Activated CD8-positive, alpha-beta memory T cell treated with anti-CD3 and anti-CD28 coated beads, Interleukin-2, amount 50 U/mL, for 48 hours (primary cell): ENCODE measurements at places on chromosomes 1 and 21.

- peak; percentile 92 for DNase-seq
Measured at GRCh38 chr1:165592945-165593823, 37.9 kb upstream of the MGST3 start.

GRCh38 chr1:14782741-14783591 is 184.5 kb downstream of the KAZN start:
- no peak for DNase-seq

DNA sequence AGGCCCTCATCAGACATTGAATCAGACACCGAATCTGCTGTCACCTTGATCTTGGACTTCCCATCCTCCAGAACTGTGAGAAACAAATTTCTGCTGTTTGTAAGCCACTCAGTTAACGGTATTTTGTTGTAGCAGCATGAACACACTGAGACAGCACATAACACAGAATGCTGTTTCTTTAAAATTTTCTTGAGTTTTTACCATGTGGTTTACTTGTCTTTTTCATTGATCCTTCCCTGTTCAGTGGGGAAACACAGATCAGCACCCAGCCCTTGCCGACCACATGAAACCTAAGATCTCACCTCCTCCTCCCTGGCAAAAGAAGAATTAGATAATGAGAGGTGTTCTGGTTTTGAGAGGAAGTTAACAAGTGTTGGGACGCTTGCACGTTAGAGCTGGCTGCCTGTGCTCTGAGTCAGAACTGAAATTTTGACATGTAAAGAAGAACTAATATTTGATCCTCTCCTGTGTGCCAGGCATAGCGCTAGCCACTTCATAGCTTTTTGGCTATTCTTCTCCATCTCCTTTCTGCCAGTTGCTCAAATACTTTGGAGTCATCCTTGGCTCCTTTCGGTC is 179.6 kb downstream of the DHRS3 start:
- no peak for DNase-seq

DNA sequence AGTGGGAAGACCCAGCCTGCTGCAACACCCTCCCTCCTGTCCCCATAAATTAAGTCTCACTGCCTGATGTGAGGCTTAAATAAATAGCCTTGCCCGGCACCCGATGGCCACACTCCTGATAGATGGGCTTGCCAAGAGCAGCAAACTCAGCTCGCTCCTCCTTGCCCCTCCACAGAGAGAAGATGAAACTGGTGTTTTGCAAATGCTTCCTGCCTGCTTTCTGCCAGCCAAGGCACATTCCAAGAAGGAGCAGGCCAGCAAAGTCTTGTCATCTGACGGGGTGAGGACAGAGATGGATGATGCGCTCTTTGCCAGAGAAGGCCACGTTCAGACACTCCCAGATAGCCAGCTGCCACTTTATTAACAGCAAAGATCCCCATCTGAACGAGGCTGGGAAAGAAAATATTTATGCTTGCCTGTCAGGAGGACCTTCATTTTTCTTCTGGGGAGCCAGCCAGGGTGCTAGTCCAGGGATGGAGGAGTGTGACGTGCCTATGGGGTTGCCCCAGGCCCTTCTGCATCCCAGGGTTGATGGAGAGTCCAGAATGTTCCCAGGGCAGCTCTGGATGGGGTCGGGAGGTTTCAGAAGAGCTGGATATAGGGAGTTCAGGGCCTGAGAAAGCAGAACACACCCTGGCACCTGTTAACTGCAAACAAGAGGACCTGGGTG is 265.4 kb downstream of the FOXD2 start:
- DNase-seq = no peak

DNA sequence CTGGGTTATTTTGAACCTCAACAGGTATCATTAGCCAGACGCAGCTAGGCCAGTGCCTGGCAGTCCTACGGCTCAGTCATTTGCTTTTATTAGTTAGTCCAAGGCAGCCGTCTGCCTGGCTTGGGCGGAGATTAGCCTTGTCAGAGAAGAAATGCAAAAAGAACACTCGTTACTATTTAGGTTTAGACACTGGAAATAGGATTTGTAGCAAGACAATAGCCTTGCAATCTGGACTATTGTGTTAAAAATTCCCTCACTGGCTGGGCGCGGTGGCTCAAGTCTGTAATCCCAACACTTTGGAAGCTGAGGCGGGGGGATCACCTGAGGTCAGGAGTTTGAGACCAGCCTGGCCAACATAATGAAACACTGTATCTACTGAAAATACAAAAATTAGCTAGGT is 11.0 kb upstream of the PRKCZ start:
- no peak for DNase-seq

- no peak for DNase-seq
Measured at GRCh38 chr1:220526294-220526693, 1.6 kb upstream of the MARK1 start.

DNA sequence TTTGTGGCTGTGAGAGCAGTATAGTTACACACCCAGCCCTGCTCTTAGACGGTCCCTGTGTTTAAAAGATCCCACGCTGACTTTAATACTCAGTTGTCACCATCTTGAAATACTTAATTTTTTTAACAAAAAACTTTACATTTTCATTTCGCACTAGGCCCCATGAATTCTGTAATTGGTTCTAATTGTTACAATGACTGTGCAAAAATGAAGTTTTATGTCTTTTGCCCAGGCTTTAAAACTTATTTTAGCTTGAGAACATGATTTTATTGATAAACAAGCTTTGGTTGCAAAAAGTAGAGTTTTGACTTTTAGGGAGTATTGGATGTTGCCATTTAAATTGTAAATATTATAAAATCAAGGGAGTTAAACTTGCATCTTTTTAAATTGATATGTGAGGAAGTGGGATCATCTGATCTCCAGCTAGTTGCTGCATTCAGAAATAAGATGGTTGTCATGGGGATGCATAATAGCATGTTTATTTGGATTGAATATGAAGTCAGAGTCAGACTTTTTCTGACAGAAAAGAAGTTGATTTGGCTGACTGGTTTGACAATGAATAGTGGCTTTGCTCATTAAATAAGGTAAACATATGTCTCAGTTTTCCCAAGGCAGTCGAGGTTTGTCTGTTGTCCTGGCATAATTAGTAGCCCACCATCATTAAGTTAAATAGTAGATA is 23.0 kb upstream of the CRP start:
- no peak for DNase-seq

- DNase-seq = no peak
Measured at GRCh38 chr21:41928621-41929220, 25.1 kb downstream of the C2CD2 start.

GRCh38 chr1:145889722-145890121 is 4.1 kb upstream of the ANKRD35 start:
- no peak for DNase-seq

GRCh38 chr1:231629132-231629531 is 2.5 kb downstream of the DISC1 start:
- DNase-seq = no peak
